ENCODE measurements at places on chromosomes 6 and 20.

DNA sequence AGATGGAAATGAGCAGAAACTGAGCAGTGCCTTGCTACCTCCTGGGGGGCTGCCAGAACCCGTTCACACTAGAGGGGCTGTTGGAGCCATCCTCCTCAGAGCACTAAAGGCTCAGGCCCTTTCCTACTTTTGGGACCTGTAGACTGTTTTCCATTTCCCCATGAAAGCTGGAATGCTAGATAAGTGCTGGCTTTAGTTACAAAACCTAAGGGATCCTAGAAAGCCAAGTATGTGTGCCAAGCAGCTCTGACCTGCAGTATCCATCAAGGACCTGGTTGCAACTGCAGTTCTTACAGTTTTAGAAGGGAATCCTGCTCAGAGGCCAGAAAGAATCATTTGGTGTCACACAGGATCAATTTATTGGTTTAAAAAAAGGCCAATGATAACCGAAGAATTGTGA, 176.7 kb upstream of the COL21A1 start:
- DNase-seq, result no peak

- DNase-seq, result peak; percentile 19
These were observed 62.6 kb downstream of the GINS1 start for GRCh38 chr20:25470045-25470444.

- no peak for DNase-seq
These were observed 14.8 kb upstream of the SF3B5 start for GRCh38 chr6:144110210-144110609.

DNA sequence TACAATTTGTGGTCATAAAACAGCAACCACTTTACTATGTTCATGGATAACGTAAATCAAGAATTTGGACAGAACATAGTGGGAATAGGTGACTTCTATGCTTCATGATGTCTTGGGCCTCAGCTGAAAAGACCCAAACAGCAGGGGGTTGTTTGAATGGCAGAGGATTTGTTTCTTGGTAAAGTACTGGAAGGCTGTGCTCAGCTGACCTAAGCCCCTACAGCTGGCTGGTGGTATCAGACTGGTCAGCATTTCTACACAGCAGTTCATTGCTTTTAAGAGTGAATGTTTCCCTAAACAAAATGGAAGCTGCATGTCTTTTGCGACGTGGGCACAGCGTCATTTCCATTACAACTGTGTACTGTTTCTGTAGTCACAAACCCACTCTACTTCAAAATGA, 148.5 kb upstream of the DEFB112 start:
- no peak for DNase-seq

GRCh38 chr6:18141805-18142590, 12.9 kb downstream of the TPMT start:
- DNase-seq, result no peak

GRCh38 chr6:107421696-107422256, 37.6 kb downstream of the PDSS2 start:
- no peak for DNase-seq

GRCh38 chr6:157552081-157552747, 171.2 kb downstream of the ZDHHC14 start:
- DNase-seq, result no peak

DNA sequence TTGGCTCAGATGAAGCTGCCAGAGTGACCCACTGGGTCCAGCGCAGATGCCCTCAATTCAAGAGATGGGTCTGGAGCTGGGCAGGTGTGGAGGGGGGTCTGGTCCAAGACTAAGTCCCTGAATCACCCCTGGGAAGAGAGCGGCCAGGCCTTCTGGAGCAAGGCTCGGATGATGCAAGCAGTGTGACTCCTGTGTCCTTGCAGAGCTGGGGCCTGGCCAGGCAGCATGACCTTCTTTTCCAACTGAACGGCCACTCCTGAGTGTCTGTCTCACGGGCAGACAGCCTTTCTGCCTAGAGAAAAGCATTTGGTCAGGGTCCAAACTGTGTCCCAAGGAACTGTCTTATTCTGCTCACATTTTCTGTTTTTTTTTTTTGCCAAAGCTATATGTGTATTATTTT, 42.6 kb upstream of the FNDC1 start:
- no peak for DNase-seq

DNA sequence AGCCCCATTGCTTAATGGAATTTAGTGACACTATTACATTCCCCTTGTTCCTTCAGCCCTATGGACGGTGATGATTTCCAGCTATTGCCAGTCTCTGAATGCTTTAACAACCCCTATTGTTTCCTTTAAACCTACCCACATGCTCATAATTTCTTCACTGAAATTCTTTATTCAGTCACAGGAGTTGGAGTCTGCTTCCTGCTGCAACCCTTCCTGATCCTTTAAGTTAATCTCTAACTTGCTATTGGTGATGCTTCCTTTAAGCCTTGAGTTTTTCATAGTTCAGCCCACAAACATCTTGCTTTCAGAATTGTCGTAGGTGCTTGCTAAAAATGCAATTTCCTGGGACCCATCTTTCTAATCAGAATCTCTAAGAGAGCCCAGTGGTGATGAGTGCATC, 66.3 kb upstream of the TNFAIP3 start:
- DNase-seq, result no peak

DNA sequence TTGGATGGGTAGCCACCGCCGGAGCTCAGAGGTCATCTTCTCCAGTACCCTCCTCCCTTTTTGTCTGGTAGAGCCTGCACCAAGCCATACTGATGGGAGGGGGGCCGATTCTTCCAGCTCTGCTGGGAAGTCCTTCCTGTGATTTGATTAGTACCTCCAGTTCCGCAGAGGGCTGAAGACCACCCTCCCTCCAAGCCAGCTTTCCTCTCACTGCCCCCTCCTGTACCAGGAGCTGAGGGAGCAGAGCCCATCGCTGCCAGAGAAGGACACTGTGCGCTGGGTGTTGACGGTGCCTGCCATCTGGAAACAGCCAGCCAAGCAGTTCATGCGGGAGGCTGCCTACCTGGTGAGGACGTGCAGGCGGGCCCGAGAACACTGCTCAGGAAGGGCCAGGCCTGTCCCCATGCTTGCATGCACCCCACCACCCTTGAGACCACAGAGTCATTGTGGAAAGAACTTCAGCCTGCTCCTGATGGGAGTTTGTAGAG, 13.2 kb downstream of the HSPA12B start:
- DNase-seq, result no peak

DNA sequence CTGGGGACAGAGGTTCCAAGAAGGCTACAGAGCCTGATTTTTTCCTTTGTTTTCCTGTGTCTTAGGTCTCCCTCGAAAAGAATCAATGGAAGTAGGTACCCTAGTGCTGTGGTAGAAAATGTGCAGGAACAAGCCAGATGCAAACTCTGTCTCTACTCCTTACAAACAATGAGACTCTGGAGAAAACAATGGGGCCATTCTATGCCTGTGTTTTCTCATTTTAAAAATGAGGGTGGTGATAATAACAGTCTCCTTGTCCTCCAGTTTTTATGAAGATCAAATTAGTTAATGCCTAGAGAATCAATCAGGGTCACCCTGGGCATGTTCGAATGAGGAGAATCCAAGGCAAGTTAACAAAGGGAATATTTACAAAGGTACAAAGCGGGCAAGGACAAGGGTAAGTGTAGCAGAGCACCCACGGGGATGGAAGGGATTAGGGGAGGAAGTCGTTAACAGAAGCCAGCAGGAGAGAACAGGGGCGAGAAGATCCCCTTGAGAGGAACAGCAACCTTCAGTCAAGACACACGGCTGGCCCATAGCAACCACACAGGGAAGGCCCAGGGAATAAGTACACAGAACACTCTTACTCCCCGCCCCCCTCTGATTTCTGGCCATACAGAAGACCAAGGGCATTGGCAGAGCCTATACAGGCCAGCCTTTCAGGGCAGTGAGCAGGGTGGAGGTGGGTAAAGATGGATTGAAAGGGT, 342.8 kb downstream of the PTPRT start:
- no peak for DNase-seq

DNA sequence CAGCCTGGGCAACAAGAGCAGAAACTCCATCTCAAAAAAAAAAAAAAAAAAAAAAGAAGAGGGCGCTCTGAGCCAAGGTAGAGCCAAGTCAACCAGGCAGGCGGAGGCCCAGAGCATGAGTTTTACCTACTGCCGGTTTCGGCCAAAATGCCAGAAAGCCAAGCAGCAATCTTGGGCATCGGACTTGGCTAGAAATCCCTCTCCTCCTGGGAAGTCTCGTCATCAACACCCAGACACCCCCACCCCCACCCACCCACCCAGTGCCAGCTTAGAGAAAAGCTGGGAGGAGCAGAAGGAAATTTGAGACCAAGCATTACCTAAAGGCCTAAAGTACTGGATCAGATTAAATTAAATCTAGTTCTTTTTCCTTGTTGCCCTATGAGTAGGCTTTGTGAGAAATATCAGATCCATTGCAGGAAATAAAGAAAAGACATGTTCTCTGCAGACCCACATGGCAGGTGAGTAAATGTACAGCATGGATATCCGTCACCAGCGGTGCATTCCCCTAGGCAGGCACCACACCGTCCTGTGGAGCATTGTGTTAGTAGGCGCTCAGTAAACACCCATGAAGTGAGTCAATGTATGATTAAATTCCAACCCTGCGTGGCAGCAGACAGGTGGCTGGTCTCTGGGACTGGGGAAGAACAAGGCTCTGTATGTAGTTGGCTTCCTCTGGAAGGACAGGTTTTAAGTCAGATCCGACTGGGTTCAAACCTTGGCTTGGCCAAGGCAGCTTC, 21.0 kb downstream of the RIPOR3 start:
- DNase-seq, result no peak

DNA sequence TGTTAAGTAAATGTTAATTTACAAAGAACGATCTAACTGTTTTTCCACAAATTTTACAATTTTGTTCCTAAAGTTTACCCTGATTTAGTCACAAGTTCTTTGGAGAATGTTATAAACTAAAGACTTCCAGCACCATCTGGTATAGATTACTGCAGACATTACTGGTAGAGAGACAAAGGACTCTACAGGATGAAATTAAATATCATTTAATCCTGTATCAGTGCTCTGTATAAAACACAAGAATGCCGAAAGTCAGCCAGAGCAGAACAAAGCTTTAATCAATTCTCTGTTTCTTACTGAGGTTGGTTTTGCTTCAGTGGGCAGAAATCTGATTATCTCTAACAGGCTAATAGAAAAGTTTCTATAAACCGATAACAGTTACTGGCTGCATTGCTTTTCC, 763.6 kb downstream of the TENT5A start:
- no peak for DNase-seq

GRCh38 chr20:31573555-31574321, 31.4 kb upstream of the ID1 start:
- DNase-seq, result no peak

GRCh38 chr6:158323561-158323958, 11.3 kb downstream of the TULP4 start:
- DNase-seq, result no peak

Measured in activated T-cell treated with anti-CD3 and anti-CD28 coated beads for 1 hour (primary cell).